ENCODE measurements at places on chromosomes 6 and 20.

GRCh38 chr20:62051144-62051543 lies 14.5 kb downstream of the TAF4 start:
- DNase-seq, result no peak

GRCh38 chr20:32183947-32184635 lies 23.5 kb downstream of the PLAGL2 start:
- no peak for DNase-seq

GRCh38 chr6:89596484-89596883 lies 42.1 kb downstream of the LYRM2 start:
- no peak for DNase-seq

DNA sequence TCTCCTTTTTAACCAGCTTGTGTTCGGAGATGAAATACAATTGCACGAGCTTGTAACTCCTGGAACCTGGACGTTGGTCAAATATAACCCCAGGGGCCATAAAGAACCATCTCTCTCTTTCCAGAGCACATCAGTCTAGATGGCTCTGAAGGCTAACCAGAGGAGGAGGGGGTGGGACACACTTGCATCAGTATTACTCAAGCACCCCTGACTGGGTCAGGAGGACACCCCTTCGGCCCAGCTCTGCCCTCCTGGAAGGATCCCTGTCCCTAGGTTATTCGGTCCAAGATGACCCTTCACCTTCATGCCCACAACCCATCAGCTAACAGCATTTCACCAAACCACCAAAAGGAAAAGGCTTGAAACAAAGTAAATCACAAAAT lies 67.1 kb downstream of the FYN start:
- no peak for DNase-seq

- no peak for DNase-seq
Observed at GRCh38 chr20:59006864-59007664, at the start of gene CTSZ. Gene CTSZ (minus strand): TSS chr20:59007254. CDS start chr20:59007128, 126 bp downstream.

DNA sequence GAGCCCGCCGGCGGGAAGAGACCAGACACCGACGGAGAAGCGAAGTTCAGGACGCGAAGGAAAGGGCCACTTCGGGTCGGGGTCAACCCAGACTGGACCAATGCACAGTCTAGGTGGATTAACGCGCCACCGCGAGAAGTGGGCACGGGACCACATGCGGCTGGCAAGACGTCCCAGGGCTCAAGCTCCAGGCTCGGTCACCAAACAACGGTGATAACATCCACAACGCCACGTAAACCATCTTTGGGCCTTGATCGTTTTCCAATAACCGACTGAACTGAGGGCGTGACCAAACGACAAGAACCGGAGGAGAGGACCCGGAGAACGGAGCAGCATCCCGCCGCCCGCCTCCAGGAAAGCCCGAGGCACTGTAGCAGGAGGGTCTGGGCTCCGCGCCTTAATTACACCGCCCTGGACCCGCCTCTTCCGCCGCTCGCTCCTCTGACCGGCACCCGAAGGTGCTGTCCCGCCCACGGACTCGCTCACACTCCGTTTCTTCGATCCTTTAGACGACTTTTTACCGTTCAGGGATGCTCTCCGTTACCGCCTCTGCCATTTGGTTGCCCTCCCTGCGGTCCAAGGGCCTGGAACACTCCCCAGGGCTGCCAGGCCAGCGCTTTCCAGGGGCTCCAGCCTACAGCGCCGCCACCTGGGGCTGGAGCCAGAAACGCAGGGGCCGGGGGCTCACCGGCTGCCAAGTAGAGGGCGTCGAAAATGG lies 44.1 kb downstream of the DPPA5 start:
- no peak for DNase-seq

GRCh38 chr6:4773181-4773580 lies 3.0 kb upstream of the CDYL start:
- DNase-seq, result no peak

DNA sequence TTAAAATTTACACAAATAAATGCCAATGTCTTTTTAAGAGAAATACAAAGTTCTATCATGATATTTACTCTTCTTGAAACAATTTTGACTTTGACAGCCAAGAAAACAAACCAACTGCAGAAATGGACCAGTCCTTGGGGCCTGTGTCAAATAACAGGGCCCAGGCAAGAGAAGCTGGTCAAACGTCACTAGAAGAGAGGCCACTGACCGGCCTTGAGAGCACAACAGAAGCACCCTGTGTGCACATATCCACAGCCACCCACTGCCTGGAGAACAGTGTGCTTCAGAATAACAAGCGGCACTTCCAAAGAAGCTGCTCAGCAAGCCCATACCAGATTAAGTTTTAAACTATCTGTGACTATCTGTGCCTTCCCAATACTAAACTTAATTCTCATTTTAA lies 14.8 kb downstream of the APMAP start:
- DNase-seq, result no peak

DNA sequence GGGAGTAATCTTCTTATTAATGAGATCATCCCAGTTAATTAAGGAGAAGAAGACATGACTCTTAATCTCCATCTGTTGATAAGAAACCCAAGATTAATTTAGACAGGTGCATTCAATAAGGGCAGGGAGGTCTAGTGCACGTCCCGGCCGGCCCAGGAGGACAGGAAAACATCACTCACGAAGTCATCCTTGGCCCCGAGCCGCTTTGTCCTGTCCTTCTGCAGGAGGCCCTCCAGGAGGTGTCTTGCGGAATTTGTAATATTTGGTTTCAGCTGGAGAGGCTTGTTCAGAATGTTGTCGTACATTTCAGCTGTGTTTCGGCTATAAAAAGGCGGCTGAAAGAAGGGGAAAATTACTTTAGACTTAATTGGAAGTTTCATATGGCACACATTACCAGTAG lies 118.4 kb upstream of the SLC2A12 start:
- DNase-seq, result peak; percentile 70

DNA sequence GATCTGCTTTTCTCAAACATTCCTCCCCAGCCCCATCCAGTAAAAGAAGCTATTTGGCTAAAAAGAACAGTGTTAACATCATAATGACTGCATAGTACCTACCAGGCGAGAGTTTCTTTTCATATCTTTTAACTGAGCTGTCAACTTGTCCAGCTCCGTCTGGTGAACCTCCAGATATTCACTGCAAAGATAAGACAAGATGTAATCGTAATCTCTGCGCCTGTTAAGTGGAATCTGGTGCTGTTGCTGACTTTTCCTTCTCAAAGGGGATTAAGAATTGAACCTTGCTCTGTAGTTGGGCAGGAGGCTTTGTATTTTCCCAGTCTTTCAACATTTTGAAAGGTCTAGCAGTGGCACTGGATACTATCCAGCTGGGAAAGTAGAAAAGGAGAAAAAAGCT lies 63.0 kb downstream of the RIPOR2 start:
- DNase-seq, result no peak

- no peak for DNase-seq
Observed at GRCh38 chr20:61661583-61661982, 404.1 kb downstream of the TAF4 start.

- DNase-seq, result no peak
Observed at GRCh38 chr6:11586536-11586935, 49.0 kb downstream of the TMEM170B start.

DNA sequence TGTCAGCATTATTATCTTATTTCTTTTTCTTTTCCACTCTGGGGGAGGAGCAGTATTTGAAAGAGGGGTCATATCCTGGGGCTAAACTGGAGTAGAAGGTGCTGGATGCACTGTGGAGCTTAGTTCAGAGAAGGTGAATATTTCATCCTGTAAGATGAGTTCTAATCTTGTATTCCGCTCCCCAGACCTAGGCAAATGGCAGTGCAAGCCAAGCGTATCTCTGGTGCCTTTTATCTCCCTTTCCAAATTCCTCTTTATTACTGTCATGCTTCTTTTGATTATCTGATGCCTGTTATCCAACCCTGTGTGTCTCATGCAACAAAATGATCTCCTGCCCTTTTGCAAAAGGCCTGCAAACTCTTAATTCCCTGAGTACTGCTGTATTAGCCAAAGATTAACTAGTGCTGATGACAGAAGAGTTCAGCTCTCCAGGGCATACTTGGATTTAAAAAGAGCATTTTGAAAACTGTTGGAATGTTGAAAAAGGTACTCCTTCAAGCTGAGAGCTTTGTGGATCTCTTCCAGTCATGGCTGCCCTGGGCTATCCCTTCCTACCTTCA lies 138.0 kb downstream of the CARMIL1 start:
- no peak for DNase-seq

DNA sequence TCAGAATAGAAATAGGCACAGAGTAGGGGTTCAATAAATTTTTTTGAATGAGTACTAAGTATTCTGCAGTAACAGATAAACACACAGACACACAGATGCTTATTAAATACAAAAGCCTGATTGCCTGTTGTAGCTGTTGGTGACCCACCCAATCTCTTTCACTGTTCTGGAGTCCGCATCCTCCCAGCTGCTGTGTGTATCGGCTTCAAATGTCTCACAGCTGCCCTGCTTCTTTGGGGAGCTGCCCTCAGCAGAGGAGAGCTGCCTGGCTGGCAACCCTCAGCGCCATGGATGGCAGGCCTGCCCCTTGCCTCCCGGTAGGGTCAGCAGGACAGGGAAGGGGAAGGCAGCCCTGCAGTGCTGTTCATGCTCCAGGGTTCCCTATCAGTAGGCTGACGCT lies 85.9 kb upstream of the PRND start:
- no peak for DNase-seq

GRCh38 chr20:33444797-33445560 lies 1.4 kb upstream of the SNTA1 start:
- DNase-seq, result no peak

GRCh38 chr6:128827675-128828464 lies 55.1 kb upstream of the LAMA2 start:
- no peak for DNase-seq

DNA sequence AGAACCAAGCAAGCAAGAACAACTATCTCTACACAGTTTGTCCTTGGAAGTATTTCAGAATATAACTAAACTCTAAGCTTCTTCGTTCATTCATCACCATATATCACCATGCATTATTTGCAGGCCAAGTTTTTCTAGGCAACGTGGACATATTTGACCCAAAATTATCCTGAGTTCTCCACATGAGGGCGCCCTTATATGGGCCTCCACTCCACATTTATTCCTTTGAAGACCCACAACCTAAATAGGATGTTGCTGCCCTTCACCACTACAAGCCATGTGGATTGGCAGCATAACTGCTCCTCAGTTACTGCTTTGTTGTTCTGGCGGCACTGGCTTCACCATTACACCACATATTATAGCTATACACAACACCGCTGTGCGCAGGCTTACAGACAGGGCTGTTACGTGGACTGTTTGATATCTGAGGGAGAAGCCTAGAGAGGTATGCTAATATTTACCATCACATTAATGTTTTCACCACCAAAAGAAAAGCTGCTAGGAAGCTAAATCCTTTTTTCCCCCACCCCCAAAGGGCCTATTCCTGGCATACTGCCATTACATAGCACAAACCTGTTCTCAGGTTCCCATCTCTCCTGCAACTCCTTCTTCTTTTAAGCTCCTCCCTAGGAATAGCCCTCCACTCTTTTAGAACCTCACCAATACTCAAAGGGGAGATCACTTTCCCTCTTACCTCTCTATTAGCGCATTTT lies 411.7 kb downstream of the C6orf118 start:
- DNase-seq, result no peak

GRCh38 chr6:90907931-90908655 lies 321.2 kb upstream of the MAP3K7 start:
- DNase-seq, result no peak

DNA sequence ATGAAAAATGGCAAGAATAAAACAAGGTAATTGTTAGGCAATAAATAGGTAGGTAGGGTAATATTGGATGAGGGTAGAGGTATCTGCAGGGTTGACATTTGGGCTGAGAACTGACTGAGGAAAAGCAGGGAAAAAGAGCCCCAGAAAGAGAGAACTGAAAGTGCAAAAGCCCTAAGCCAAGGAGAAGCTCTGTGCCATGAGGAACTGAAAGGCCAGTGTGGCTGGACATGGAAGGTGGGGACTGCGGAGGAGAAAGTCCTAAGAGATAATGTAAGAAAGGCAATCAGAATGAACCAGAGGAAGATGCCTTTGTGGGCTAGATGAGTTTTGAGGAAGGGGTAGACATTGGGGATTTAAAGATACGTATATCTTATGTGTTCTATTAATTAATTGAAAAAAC lies 9.9 kb upstream of the HIVEP2 start:
- no peak for DNase-seq

DNA sequence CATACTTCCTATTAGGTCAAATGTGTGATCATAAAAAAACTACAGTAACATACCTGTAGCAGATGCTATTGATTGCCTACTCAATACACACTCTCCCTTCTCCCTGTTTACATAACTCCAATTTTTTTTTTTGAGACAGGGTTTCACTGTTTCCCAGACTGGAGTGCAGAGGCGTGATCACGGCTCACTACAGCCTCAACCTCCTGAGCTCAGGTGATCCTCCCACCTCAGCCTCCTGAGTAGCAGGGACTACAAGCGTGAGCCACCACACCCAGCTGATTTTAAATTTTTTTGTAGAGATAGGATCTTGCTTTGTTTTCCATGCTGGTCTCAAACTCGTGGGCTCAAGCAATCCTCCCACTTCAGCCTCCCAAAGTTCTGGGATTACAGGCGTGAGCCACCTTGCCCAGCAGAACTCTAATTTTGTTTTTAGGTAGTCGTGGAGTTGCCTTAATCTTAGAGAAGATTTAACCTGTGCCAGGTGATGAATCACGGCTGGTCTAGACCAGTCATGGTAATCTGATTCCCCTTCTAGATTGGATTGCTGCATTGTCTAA lies 14.0 kb upstream of the KIF3B start:
- no peak for DNase-seq

DNA sequence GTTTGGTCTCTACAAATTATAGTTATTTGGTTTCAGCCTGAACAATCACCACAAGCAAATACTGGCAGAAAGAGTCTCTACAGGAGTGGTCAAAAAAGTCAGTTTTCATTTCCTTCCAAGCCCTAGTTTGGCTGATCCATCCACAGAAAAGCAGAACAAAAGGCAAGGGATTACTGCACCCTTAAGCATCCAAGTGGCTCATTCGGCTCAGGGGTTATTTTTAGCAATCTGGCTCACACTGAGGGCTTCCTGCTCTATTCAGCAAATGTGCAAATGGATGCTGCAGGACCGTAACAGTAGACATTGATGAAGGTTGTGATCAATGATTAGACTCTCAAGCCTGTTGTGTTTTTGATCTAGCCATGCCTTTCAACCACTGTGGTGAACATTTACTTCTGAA lies 62.2 kb upstream of the FABP7 start:
- no peak for DNase-seq

DNA sequence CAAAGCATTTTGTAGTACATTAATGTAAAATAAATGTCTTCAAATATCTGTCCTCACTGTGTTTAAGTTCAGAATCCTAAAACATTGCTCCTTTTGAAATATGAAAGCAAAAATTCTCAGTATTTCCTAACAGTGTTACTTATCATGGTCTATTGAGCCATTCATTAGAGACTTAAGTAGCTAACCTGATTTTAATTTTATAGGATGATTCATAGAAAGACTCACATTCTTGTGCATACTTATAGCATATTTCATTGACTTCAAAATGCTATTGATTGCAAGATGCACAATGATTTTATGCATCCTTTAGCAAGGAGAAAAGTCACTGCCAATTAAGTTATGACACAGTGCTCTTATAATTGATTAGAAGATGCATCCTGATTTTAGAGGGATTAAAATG lies 85.7 kb downstream of the HIVEP1 start:
- DNase-seq, result no peak

All from vagina (tissue), 2 donors.